NAMALWA (cell line): ENCODE measurements at places on chromosomes 2 and 18.

DNA sequence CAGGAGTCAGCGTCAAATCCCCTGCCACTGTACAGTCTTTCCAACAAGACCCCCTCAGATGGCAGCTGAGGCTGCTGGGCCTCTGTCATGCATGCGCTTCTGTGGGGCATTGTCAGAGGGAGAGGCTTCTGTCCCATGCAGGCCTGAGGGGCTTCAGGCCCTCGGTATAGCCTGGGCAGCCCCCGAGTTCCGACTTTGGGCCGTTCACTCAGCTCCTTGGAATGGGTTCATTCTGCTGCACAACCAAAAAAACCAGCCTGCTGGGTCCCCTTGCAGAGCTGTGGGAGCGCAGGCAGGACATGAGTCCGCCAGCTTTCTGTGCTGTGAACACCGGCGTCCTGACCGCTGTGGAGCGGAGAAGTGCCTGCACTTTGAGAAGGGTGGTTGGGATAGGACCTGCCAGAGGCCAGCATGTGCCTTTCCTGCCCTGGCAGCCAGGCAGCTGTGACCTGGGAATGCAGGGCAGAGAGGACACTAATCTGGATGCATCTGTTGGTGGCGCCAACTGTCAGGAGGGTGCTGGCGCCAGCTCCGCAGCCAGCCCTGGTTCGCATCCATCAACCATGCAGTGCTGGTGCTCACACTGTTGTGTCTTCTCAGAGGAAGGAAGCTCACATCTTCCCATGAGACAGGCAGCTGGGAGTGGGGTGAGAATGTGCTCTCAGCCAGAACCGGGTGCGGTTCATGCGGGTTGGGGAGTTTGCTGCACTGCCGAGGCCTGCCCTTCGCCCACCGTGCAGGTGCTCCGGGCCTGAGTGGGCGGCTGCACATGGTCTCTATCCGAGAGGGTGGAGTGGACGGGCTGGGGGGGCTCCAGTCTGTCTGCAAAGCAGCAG lies 14.3 kb downstream of the ARHGEF4 start:
- DNase-seq, result no peak

GRCh38 chr2:127420039-127420864 lies 2.0 kb downstream of the PROC start:
- no peak for DNase-seq

- DNase-seq, result no peak
These were observed 950.3 kb downstream of the SOCS6 start for GRCh38 chr18:71238974-71239624.

GRCh38 chr2:38432820-38433606 lies 55.9 kb upstream of the ATL2 start:
- DNase-seq, result no peak

GRCh38 chr18:3354506-3354905 lies 92.6 kb downstream of the MYL12B start:
- DNase-seq, result no peak

GRCh38 chr2:230715201-230715600 lies 2.6 kb downstream of the CAB39 start:
- no peak for DNase-seq

- no peak for DNase-seq
These were observed 344.6 kb upstream of the TMEFF2 start for GRCh38 chr2:192539306-192539705.

DNA sequence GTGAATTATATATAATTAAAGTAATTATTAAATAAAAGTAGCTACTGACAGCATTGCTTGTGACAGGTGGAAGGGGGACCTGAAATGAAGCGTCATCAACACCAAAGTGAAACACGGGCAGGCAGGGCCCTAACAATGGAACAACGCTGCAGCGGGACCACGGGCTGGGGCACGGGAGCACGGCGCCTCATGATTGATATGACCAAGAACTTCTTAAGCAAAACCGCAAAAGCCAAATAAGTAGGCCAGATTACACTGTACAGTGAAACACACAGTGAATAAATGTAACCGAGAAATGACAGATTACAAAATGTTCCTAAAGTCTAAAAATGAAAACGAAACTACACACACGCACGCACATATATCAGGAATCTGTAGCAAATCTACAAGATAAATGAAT lies 81.4 kb downstream of the SNTG2 start:
- DNase-seq, result no peak

DNA sequence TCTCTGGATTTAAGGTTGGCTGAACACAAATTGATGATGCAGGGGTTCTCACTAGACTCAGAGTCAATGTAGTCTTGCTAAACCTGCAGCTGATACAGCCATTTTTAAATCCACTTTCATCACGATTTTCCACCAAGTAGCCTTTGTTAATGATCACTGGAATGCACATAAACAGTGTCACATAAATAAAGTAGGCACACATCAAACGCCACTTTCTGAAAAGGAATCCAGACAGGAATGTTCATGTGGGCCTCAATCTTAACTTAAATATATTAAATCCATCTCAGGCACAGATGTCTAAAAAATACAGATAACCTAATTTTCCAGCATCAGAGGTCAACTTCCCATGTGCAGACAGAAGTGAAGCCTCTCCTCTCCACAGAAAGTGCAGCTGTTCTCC lies 58.3 kb downstream of the LAMA1 start:
- no peak for DNase-seq

GRCh38 chr2:118371515-118371914 lies 283.2 kb downstream of the INSIG2 start:
- peak; percentile 48 for DNase-seq

DNA sequence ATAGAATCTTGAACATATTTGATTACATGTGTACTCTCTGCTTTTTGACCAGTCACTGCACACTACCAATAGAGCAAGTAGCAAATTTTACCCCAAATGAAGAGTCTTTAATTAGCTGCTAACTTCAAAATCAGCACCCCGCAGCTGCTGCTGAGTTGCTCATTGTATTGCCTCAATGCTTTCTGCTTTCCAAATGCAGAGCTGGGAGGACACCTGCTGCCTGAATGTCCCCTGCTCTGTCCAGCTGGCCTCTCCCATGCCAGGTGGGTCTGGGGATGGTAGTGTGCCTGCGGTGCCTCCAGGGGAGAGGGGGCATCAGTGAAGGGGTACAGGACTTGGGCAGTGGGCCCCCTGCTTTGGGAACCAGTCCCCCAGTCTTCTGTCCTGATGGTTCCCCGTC lies 184.8 kb downstream of the PRKCE start:
- peak; percentile 78 for DNase-seq

DNA sequence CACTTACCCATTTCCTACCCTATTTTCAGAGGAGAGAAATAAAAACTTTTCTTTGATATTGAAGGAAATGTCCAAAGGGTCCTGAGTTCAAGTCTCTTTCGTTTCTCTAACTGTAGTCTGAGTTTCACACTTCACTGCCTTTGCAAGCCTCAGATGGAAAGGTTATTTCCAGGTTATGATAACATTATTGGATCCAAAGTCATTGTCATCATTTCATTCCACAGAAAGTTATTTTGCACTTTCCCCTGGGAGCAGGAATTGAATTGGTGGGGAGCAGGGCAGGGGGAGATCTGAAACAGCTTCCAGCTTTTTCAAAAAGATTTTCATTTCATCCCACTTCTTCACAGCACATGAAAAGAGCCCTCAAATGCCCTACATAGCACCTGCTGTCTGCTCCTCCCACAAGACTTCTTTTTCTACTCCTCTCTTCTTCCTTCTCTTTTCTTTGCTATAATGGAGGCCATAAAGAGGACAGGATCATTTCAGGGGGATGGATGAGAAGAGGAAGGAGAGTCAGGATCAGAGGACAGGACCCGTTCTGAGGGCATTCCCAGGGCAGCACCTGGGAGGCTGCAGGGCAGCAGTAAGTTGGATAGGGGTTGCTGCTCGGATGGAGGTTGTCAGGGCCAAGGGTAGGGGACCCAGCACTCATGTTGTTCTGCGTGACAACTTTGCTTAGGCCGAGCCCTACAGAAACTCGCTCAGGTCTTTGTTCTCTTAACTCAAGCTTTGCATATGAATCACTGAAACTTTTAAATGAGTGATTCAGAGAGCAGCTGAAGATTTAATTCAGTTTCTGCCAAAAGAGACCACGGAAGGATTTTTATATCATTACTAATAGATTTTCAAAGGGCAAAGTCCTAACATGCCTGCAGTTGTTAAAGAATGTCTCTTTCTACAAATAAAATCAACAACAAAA lies 11.4 kb upstream of the GALNT5 start:
- no peak for DNase-seq

- DNase-seq, result no peak
These were observed 329.1 kb downstream of the SETBP1 start for GRCh38 chr18:45009756-45010155.

GRCh38 chr2:118604371-118604770 lies 243.1 kb downstream of the EN1 start:
- DNase-seq, result no peak

- no peak for DNase-seq
These were observed 106.3 kb downstream of the C2orf74 start for GRCh38 chr2:61268249-61268648.

DNA sequence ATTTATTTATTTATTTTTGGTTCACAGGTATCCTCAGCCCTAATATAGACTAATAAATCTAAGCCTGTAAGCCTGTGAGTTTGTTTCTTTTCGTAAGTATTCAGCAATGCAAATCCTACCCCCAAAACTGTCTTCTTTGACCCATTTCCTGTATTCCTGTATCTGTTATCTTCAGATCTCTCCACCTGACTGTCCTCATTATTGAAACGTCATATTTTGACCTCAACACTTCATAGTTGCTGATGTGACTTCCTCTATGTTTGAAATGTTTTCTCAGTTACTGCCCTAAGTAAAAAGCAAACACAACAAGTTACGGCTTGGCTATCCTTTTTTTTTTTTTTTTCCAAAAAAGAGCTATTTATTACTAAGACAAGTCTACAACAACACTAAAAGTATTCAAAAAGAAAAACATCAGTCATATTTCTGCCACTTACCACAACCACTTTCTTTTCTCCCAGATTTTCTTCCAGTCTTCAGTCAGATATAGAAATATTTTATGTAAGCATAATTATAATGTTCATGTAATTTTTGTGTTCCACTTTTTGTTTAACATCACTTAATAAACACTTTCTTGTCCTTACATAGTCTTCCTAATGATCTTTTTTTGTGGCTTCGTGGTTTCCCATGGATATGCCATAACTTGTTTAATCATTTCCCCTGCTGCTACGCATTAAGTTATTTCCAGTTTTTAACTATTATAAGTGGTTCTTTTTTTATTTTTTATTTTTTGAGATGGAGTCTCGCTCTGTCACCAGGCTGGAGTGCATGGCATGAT lies 45.0 kb upstream of the EML4 start:
- DNase-seq, result no peak

DNA sequence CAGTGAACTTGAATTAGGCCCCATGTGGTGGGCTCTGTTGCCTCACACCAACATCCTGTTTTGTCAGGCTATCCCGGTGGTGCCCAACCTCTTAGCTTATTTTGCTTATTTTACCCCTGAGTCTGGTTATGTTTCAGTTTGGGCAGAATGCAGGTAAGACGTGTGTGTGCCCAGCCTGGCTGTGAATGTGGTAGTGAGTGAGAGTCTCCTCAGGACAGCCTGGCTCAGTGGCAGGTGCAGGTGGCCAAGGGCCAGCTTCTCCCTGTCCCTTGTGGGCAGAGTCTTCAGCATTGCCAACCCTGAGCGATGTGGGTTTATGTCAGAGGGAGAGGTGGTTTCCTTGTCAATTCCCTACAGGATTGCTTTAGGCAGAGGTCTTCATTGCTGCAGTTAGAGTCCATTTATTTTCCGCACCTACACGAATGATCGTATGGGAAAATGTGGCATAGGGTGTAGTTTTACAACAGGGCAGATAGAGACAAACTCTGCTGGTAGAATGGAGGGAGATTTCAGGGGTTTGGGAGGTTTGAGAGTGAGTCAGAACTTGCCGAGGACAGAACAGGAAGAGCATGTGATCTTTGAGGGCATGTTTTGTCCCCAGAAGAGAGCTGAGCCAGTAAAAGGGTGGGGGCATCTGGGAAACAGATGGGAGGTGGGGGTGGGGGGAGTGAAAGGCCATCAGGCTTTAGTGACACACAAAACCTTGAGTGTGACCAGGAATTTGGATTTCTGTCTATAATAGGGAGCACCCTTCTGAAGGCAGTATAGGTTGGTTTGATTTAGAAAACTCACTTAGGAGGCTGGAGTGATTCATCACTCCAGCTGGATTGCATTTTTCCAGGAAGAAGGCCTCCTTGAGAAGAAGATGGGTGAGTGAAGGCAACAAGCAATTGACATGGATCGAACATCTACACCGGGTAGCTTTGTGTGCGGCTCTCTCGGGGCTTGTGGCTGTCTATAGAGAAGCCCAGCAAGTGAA lies 156.2 kb upstream of the CELF4 start:
- DNase-seq, result no peak

DNA sequence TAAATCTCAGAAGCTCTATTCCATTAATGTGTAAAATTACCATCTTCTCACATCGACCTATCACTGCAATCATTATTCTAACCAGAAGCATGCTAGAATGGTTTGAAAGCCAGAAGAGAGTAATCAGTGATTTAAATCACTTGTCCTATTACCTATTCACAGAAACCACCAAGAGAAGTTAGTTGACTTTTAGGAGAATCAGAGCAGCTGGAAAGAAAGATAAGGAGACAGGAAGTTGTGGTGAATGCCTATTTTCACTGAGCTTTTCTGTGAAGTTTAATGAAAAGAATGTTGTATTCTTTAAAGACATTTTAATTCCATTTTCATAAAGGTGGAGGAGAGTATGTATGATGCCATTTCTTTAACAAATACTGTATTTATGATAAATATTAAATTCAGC lies 352.6 kb upstream of the CRIM1 start:
- DNase-seq, result no peak

GRCh38 chr2:44203542-44203941 lies 34.9 kb downstream of the PPM1B start:
- no peak for DNase-seq

DNA sequence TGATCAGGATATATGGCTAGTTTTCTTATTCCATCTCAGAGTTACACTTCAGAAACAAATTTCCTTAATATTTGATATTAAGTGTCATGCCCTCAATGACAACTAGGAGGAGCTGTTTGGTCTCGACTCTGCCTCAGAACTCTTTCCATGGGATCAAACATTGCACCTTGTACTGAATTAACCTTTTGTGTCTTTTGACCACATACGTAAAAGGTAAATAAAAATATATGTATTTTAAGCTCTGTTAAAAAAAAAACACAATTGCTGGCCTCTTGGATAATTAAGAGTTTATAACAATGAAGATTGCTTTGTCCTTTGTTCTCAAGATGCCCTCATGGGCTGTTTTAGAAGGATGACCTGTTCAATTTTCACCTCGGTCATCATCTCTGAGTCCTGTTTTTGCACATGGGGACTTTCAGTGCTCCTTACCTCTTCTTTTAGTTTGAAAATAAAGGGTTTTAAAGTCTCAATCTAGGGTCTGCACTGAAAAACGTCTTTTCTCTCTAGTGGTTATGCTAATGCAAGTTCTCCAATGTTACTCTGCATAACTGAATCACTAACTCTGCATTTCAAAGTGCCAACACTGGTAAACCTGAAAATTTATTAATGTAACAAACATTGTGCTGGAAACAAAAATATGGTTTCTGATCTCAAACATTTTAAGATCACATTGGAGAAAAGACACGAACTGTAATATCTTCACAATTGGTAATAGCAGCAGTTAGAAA lies 18.8 kb upstream of the FN1 start:
- DNase-seq, result peak; percentile 48

GRCh38 chr18:76149734-76150133 lies 345.3 kb downstream of the ZNF516 start:
- DNase-seq, result no peak

GRCh38 chr2:26605195-26605998 lies 35.8 kb downstream of the CIB4 start:
- peak; percentile 67 for DNase-seq
